ENCODE measurements at places on chromosomes 11 and 22.

GRCh38 chr11:122048401-122048800 is 67.6 kb downstream of the BLID start:
- no peak for DNase-seq

DNA sequence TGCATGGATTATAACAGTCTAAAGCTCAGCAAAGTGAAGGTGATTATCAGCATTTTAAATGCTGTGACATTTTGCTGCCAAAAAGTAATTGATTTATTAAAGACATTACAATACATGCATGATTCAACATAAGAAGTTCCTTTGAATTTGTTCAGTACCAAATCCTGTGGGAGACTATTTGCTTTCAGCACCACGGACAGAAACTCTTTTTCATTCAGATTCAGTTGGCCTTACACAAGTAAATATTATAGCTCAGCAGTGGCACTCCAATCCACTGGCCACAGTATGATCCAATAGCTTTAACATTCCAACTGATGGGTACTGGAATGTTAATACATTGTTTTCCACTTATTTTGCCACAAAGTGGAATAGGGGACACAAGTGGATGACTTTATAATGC is 806.7 kb downstream of the NTM start:
- DNase-seq = no peak

- DNase-seq = no peak
Measured at GRCh38 chr11:114061048-114061680, 1.7 kb downstream of the ZBTB16 start.

DNA sequence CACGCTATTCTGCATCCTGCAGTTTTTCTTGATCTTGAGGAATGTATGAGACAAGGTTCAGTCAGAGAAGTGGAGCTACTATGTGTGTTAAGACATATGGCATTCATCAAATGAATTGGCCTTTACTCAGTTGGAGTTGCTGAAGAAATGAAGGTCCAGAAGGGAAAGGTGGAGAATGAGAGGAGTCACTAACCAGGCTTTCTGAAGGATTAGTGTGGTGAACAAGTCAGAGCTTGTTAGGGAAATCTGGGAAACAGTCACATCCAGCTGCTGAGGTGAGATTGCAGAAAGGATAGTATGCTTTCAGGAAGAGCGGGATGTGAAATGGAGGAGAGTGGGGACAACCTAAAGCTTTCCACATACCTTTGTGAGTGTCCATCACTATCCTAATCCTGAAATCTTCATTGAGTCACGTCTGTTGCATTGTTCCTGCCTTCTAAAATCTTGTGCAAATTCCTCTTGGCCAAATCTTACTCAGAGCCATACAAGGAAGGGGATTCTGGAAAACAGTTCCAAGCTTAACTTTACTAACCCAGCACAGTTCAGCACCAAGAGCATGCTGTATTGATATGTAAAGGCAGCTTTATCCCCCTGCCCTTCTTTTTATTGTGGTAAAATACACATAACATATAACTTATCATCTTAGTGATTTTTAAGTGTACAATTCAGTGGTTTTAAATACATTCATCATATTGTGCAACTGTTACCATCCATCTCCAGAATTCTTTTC is 11.4 kb upstream of the PITPNB start:
- DNase-seq = no peak

GRCh38 chr11:62539238-62539925 is 7.2 kb downstream of the AHNAK start:
- peak; percentile 34 for DNase-seq

GRCh38 chr11:109838026-109838425 is 255.2 kb upstream of the ZC3H12C start:
- no peak for DNase-seq

- DNase-seq = no peak
Measured at GRCh38 chr11:74468936-74469335, 1.6 kb upstream of the KCNE3 start.

GRCh38 chr11:132311703-132312102 is 941.3 kb downstream of the NTM start:
- no peak for DNase-seq

DNA sequence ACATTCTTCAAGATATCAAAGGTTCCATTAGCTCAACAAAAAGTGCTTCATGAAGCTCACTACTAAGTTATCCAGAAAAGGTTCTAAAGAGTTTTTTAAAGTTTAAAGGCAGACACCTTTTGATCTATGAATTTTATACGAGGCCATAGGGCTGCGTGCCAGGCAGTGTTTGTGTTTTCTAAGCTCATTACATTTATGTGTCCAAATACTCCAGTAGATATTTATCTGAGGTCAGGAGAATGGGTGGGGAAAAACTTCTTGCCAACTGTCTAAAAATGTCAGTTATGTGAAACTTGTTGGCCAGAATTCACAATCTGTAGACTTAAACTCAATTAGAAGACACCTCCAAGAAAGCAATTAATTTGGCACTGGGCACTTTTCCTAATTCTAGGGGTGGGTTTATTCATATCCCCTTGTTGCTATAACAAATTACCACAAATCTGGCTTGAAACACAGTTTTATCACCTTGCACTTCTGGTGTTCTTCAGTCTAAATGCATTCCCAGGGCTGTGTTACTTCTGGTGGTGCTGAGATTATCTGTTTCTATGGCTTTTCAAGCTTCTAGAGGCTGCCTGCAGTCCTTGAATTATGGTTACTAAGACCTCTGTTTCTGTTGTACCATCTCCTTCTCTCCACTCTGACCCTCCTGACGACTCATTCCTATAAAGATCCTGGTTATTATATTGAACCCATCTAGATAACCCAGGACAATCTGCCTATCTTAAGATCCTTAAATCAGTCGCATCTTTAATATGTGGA is 1030.4 kb upstream of the CNTN5 start:
- DNase-seq = no peak

DNA sequence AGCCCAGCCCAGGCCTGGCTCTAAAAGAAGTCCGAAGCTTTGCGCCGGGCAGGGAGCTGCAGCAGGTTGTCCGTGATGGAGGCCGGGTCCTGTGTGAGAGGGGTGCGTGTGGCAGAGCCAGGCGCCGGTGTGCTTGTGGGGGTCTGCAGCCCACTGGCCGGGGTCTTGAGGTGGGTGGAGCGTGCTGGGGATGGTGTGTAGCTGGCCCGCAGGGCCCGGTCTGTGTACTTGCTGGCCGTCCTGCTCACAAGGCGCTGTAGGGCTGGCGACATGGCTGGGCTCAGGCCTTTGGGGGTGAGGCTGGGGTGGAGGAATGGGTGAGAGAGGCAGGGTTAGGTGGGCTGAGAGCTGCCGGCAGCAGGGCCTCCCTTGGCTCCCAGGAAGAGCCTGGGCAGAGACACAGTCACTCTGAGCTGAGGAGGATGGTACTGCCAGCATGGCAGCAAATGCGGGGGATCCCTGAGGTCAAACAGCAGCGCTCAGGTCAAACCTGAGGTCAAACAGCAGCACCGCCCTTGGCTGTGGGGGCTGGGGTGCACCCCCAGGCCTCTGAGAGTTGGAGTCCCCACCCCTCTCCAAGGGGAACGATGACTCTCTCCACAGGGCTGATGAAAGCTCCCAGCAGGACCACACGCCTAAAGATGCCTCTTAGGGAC is 3.2 kb downstream of the TSSK2 start:
- no peak for DNase-seq

- DNase-seq = peak; percentile 8
Measured at GRCh38 chr11:75346912-75347647, 4.4 kb downstream of the ARRB1 start.

DNA sequence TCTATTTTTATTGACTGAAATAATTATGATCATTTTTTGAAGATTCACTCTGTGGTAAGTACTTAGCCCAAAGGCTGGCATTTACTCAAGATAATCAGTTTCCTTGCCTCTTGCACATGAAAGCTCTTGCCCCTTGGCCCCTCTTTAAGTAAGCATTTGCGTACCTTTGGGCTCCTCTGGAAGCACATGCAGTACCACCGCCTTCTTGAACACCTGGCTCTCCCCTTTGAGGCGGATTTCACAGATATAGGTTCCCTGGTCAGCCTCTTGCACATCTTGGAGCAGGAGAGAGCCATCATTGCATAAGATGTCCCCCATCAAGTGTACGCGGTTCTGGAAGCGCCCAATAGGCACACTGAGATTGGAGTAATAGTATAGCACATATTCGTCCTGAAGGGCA is 14.5 kb downstream of the JAML start:
- DNase-seq = no peak

DNA sequence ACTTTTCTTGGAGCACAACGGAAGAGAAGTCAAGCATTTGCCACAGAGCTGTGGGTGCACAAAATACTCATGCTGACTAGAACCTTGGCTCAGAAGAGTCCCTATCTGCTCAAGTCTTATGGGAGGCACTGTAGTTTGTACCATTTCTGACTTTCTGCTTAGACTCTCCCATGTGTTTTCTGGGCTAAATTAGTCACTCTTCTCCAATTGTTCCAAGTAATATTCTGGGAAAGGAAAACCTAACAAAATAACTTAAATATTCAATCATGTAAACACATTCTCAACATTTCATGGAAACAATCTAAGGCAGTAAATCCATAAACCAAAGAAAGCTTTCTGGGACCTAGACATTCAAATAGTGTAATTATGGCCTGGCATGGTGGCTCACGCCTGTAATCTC is 220.7 kb downstream of the SWAP70 start:
- no peak for DNase-seq

- no peak for DNase-seq
Measured at GRCh38 chr11:128756469-128756868, 62.6 kb downstream of the FLI1 start.

GRCh38 chr11:117145393-117145761 is 1.3 kb downstream of the PAFAH1B2 start:
- DNase-seq = no peak

DNA sequence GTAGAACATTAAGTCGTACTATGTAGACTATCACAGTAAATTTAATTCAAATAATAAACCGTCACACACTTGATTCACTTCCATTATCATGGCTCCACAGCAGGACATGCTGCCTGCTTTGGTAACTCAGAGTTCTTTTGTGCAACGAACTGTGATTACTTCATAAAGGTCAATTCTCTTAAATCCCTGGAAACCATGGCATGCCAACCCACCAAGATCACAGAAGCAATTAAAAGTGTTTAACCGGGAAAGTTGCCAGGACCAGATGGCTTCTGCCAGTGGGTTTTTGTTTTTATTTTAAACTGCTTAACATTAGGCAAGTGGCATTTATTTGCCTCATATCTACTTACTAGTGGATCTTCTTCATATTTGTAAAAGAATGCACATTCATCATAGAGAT is 1162.1 kb downstream of the DLG2 start:
- no peak for DNase-seq

GRCh38 chr11:128506999-128507611 is 80.3 kb downstream of the ETS1 start:
- DNase-seq = no peak

GRCh38 chr11:134664447-134665187 is 252.6 kb upstream of the B3GAT1 start:
- no peak for DNase-seq

GRCh38 chr22:40485813-40486667 is 115.6 kb downstream of the SGSM3 start:
- DNase-seq = no peak

- no peak for DNase-seq
Measured at GRCh38 chr11:21653951-21654421, 538.9 kb upstream of the ANO5 start.

DNA sequence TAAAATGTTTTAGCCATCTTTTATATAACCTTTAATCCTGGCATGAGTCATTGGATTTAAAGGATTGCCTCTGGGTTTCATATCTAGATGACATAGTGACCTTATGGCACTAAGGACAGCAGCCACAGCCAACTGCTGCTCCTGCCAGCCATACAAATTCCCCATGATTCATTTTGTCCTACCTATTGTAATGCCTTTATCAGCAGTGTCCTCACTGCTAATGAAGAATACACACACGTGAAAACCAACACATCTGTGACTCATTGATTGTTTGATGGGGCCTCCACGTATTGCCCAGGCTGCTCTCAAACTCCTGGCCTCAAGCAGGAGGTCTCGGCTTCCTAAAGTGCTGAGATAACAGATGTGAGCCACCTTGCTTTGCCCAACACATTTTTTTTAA is 1.8 kb downstream of the LDHAL6A start:
- DNase-seq = no peak
